ENCODE measurements at places on chromosomes 7 and 10.

- DNase-seq, result no peak
These were observed 161.8 kb downstream of the MGMT start for GRCh38 chr10:129628823-129629222.

GRCh38 chr10:46084321-46085165 is 38.5 kb upstream of the MSMB start:
- no peak for DNase-seq

GRCh38 chr7:80379034-80379982 is 132.6 kb downstream of the GNAT3 start:
- DNase-seq, result peak; percentile 28

DNA sequence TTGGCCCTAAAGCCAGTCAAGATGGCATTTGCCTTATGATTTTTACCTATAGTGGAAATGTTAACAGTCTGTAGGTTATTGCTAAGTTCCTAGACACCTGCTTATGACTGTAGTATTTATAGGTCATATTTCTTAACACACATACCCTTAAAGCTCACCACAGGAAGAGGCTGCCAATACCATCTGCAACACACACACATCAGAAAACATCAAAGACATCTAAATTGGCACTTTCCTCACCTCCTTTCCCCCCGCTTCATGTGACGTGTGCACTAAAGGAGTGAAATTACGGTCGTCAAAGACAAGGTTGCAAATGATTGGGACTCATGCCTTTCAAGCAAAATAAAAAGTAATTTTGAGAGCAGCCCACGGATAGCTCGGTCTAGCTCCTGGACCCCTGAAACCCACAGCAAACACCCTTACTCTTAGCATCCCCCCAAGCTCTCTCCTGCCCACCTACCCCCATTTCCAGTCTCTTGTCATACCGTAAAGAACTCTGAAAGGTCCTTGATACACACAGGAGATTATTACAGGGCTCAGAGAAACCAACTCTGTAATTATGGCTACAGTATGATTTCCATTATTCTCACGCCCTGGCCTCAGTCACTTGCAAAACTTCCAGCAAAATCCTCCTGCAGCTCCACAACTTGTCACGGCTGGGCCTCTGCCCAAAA is 90.5 kb downstream of the PLXNA4 start:
- no peak for DNase-seq

DNA sequence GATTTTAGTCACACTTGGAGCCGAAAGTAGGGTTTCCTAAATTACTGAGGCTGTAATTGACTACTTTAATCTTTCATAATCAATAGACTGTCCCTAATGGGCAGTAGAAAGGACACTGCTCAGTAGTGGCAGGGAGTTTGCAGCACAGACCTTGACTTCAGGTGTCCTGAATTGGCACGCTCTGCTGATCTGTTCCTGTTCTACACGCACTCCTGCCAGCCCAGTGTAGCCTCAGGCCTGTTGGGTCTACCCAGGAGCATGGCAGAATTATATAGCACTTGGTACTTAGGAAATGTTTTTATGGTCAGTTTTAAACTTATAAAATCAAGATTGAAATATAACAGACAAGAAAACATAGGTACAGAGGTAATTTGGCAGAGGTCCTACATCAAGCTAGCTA is 9.0 kb downstream of the EIF4H start:
- no peak for DNase-seq

DNA sequence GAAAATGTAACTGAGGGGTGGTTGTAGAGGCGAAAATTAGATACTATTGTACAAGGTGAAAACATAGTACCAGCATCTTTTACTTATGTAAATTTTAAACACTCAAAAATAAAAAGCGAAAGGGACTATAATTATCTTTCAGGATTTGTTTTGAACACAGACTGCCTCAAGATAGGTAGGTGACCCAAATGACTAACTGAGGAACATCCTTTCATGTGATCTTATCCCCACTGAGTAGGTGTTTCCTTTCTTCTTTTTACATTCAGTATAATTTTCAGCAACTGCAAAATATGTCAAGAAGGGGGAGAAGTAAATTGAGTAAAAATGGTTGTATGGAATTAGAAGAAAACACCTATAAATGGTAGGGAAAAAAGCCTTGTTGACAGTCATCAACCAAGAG is 236.7 kb downstream of the PHF14 start:
- DNase-seq, result no peak

GRCh38 chr10:29688230-29688661 is 53.5 kb upstream of the SVIL start:
- DNase-seq, result no peak

DNA sequence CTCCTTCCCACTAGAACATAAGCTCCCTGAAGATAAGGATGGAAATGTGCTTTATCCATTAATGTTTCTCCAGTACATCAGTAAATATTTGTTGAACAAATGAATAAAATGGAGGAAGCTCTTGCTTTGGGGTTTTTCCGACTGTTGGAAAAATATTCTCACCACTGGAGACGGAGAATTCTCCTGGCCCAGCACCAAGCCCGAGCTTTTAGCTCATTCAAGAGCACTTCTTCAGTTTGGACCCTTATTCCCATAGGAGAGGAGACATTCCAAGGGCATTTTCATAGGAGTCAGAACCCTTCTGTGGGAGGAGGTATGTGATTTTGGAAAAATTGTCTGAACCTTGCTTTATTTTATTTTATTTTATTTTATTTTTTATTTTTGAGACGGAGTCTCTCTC is 21.0 kb downstream of the SUFU start:
- no peak for DNase-seq

DNA sequence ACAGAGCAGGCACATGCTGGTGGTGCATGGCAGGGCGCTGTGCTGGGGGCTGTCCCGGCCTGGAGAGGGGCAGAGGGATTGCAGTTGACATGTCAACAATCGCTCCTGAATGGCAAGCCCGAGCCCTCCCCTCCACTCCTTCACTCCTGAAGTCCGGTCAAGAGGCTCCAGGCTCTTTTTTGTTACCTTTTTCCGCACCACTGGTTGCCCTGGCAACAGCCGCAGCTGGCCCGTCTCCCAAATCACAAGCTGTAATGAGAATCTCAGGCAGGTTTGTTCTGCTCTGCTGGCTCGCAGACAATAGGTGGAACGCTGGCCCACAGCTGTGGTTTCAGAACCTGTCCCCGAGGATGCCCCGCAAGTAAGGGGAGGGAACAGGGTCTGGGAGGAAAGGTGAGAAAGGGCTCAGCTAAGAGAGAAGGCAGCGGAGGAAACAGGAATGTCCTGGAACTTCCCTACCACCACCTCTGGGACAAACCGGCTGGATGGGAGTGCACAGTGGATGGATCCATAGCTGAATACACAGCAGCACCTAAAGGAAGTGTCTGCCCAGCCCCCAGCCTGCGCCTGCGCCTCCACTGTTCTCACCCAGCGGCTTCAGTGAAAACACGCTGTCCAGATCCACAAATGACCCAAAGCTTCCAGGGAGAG is 58.9 kb downstream of the CALML3 start:
- DNase-seq, result no peak
